ENCODE measurements at places on chromosomes 4 and X. TPM values are rescaled to one million over a fixed set of nuclear protein-coding genes. Genes with fewer than 3 reads are reported as not detected.

GRCh38 chrX:46488712-46489111, 56.5 kb downstream of the ZNF674 start:
- H3K27ac ChIP-seq: no peak overlapping the region
- H3K36me3 ChIP-seq: no peaks in the 10 kb centered on the region
- peaks cover 10% of the 10 kb centered on the region for H3K4me1 ChIP-seq
- H3K27me3 ChIP-seq: no peaks in the 10 kb centered on the region

Gene MAGEA10
- not detected for total RNA-seq

Gene PLAC1
- not detected for total RNA-seq

DNA sequence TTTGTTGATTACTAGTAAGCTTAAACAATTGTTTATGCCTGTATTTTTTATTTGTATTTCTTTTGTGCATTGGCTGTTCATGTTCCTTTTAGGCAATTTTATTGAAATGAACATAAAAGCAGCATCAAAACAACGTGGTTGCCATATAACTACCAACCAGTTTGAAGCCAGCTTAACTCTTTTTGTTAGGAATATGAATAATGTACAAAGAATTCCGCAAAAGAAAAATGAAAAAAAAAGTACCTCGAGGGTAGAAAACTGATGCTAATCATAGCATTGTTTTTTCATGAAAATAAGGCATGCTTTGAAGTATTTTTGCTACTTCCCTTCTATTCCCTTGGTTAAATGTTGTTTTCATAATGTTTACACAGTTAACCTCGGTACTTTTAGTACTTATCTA, 1024.0 kb upstream of the SLIT2 start:
- no peaks in the 10 kb centered on the region for H3K4me1 ChIP-seq
- no peaks in the 10 kb centered on the region for H3K36me3 ChIP-seq
- no peak overlapping the region for H3K4me3 ChIP-seq
- no peak overlapping the region for H3K27ac ChIP-seq

DNA sequence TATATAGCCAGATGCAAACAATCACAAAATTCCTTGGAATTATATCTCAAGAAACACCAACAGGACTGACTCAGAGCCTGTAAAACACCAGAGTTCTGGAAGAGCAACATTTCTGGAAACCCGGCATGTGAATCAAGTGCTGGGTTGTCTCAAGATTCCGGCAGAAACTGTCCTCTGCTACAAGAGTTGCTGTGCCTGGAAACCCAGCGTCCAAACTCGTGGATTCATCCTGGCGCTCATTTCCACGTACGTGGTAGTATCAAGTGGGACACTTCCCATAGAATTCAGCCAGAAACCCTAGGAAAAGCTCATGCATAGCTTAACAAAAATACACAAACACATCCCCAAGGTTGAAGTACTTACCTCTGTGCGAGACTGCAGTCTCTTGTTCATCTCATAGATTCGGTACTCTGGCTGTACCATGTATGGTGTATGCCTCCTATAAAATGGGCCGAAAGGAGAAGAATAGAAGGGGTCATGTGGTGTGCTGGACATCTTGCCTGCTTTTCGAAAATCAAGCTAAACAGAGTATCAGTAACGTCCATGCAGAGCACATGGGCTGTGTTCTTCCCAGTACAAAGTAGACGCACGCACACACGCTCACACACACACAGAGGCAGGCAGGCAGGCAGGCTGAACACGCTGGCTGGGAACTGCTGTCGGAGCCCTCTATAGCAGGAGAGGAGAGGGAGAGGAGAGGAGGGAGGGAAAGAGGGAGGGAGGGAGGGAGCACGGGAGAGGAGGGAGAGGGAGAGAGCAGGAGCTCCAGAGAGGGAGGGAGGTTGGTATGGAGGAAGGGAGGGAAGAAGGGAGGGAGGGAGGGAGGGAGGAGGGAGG, at the start of gene LDB2:
Gene LDB2, minus strand, starts transcription at position 655 of the 837 bp plus-strand sequence.
- H3K36me3 ChIP-seq: no peaks in the 10 kb centered on the region
- H3K27me3 ChIP-seq: peaks cover 12% of the 10 kb centered on the region
- no peak within 1 kb of the TSS for H3K4me3 ChIP-seq
- no peak for DNase-seq

Gene ATP1B4
- total RNA-seq: not detected

Gene COMMD8
- 4.4 TPM for total RNA-seq

DNA sequence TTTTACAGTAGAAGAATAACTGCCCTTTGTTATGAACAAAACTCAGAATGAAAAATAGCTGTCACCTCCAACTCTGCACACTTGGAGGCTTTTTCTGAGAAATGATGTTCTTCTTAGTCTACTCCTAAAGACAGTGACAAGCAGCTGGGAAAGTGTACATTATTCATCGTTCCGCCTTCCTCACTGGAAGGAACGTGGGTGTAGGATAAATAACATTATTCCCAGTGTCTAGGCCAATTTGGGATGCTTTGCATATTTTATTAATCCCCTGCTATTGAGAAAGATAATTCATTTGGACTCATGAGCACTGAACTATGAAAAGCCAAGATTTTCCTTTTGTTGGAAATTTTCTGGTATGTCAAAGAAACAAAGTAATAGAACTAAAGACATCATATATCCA, 87.8 kb downstream of the VCX2 start:
- H3K27ac ChIP-seq: no peak overlapping the region
- no peak overlapping the region for H3K4me3 ChIP-seq
- no peaks in the 10 kb centered on the region for H3K36me3 ChIP-seq
- H3K4me1 ChIP-seq: no peaks in the 10 kb centered on the region

DNA sequence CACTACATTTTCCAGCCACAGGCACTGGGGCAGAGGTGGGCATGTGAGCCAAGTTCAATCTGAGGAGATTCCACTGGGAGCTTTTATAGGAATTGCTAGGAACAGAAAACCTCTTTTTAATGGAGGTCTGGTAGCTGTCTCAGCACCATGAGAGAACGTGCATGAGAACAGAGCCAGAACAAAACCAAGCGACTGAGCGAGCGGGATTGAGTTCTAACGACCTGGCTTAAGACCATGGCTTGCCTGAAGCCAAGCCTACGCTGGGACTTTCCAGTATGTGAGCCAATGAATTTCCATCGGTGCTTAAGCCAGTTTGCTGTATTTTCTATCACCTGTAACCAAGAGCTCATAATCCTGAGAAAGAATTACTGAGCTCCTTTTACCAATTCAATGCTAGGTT, 183.7 kb downstream of the NR3C2 start:
- DNase-seq: no peak
- H3K27me3 ChIP-seq: no peaks in the 10 kb centered on the region
- H3K27ac ChIP-seq: no peak overlapping the region
- H3K36me3 ChIP-seq: peaks cover 5% of the 10 kb centered on the region
- no peaks in the 10 kb centered on the region for H3K4me1 ChIP-seq
- H3K4me3 ChIP-seq: no peak overlapping the region

DNA sequence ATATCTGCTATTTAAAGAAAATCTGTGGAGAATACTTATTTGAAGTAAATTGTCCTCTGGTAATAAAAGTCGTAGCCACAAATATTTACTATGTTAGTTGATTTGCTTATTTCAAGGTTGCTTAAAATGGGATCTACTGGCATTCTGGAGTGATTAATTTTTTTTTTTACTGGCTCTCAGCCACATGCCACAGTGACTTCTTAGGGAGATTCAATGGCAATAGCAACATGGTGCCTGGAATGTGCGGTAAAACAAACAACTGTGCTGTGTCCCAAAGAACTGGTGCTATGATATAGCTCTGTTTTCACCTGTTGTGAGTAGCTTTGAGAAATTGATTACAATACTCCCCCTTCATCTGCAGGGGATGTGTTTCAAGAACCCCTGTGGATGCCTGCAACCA, 324.3 kb downstream of the GPAT3 start:
- H3K36me3 ChIP-seq: no peaks in the 10 kb centered on the region
- H3K4me3 ChIP-seq: no peak overlapping the region
- no peak for DNase-seq
- H3K4me1 ChIP-seq: no peaks in the 10 kb centered on the region
- no peaks in the 10 kb centered on the region for H3K27me3 ChIP-seq

GRCh38 chr4:154503598-154503997, 12.0 kb upstream of the DCHS2 start:
- H3K27ac ChIP-seq: no peak overlapping the region
- H3K4me3 ChIP-seq: no peak overlapping the region
- H3K4me1 ChIP-seq: no peaks in the 10 kb centered on the region
- peaks cover 4% of the 10 kb centered on the region for H3K27me3 ChIP-seq
- no peak for DNase-seq
- no peaks in the 10 kb centered on the region for H3K36me3 ChIP-seq

Gene HDX
- 0.38 TPM for total RNA-seq

DNA sequence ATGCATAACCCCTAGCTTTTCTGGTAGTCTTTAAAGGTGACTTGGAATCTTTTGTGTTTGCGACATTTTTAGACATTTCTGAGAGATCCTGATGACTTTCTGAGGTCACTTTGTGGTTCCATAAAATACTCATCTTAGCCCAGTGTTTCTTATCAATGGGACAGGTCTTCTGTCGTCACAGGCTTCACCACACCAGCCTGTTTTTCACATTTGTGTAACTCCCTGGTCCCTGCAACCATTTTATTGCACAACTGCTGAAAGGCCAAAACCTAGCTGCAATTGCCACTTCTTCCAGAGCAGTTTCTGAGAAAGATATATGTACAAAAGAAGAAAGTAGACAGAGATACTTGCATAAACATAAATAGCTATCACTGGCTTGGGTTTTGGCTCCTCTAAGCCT, 120.9 kb downstream of the IL15 start:
- H3K27me3 ChIP-seq: peaks cover 4% of the 10 kb centered on the region
- H3K36me3 ChIP-seq: no peaks in the 10 kb centered on the region
- no peak for DNase-seq

GRCh38 chr4:8912089-8912455, 40.4 kb upstream of the HMX1 start:
- H3K27me3 ChIP-seq: no peaks in the 10 kb centered on the region
- no peak overlapping the region for H3K27ac ChIP-seq
- DNase-seq: no peak
- H3K36me3 ChIP-seq: no peaks in the 10 kb centered on the region
- H3K4me1 ChIP-seq: no peaks in the 10 kb centered on the region

Gene MAGEB18
- not detected for total RNA-seq

GRCh38 chr4:100746141-100746739, 228.4 kb upstream of the EMCN start:
- H3K4me3 ChIP-seq: no peak overlapping the region
- no peaks in the 10 kb centered on the region for H3K27me3 ChIP-seq
- H3K4me1 ChIP-seq: no peaks in the 10 kb centered on the region
- H3K27ac ChIP-seq: no peak overlapping the region
- no peak for DNase-seq

DNA sequence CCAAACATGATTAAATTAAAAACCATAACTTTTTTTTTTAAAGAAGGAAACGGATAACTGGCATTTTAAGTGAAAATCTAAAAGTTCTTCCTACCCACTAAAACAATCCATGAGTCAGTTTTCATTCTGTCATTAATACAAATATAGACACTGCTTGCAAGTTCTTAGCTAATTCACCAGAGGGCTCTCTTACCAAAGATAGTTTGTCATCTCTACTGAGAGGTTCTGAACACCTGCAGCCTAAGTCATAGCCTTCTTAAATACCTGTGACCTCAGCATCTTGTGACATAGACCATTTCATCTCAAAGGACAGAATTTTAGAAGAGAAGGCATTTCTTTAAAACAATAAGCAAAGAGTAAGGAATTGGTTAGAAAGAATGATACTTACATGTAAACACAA, 65.3 kb upstream of the FAM120C start:
- H3K27ac ChIP-seq: no peak overlapping the region
- H3K4me3 ChIP-seq: no peak overlapping the region
- H3K4me1 ChIP-seq: no peaks in the 10 kb centered on the region
- no peaks in the 10 kb centered on the region for H3K27me3 ChIP-seq
- H3K36me3 ChIP-seq: no peaks in the 10 kb centered on the region

Gene HPGDS
- total RNA-seq: not detected

DNA sequence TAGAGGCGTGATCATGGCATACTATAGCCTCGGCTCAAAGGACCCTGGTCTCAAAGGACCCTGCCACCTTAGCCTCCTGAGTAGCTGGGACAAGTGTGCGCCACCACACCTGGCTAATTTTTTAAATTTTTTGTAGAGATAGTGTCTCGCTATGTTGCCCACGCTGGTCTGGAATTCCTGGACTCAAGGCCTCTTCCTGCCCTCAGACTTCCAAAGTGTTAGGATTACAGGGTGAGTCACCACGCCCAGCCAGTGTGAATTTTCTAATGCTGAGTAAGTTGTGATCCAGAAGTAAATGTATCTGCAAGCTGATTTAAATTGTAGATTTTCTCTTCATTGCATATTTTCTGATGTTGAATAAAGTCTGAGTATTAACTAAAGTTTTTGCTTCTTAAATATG, 2.6 kb upstream of the ZNF674 start:
- DNase-seq: no peak
- H3K27me3 ChIP-seq: no peaks in the 10 kb centered on the region
- H3K4me1 ChIP-seq: peaks cover 32% of the 10 kb centered on the region

Gene SPOCK3
- total RNA-seq: not detected

DNA sequence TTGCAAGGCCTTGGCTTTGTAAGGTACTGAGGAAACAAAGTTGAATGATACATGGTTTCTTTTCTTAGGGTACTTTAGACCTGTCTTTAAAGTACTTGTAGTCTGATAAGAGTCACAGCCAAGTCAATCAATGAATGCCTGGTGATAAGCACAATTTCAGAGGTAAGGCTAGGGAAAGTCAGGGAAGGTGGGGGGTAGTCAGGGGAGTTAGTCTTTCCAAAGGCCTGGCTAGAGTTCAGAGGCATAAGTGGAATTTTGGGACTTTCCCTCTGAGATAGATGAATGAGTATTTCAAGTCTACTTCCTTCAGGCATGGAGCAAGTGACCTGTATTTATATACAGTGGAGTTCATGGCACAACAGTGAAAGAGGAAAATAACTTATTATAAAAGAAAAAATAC, 78.3 kb downstream of the SLC4A4 start:
- H3K27ac ChIP-seq: no peak overlapping the region
- no peaks in the 10 kb centered on the region for H3K27me3 ChIP-seq
- DNase-seq: no peak
- no peak overlapping the region for H3K4me3 ChIP-seq

DNA sequence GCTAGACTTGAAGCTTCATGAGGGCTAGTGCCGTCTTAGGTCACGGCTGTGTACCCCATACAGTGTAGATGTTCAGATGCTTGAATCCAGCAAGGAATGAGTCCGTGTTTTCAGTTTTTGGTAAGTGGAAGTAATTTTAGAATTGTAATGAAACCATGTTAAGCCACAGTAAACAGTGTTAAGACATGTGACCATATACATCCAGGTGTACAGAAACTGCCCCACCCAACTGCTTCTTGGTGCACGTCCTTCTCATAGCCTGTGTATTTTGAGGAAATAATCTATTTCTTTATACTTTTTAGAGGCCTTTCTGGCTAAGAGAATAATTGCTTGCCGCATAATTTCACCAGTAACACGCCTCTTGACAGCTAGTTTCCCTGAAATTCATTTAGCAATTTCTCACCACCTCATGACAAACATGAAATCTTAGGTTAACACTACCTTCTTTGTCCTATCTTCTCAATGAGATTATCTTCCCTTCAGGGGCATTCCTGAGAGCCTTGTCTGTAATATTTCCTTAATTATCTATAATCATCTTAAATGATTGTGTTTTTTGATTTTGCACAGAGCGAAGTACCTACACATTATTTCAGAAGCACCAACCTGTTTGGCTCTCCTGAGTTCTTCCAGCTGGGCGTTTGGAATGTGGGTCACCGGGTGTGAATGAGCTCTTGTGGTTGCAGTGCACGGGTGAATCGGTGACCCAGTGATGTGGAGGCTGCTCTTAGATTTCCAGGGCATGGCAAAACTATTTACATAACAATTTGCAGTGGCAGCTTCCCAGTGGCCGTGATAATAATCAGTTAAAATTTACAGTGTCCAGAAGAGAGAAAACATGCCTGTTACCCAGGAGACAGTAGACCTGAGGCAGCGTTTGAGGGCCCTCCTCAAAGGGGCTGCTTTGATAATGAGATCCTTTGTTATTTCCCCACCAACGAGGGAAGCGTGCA, 50.2 kb upstream of the TADA2B start:
- H3K27me3 ChIP-seq: no peaks in the 10 kb centered on the region
- peaks cover 52% of the 10 kb centered on the region for H3K36me3 ChIP-seq

Gene HSFX4
- not detected for total RNA-seq

Data from CD4-positive, alpha-beta T cell (primary cell).